Jurkat, Clone E6-1 (cell line): ENCODE measurements at places on chromosomes 3 and 15.

DNA sequence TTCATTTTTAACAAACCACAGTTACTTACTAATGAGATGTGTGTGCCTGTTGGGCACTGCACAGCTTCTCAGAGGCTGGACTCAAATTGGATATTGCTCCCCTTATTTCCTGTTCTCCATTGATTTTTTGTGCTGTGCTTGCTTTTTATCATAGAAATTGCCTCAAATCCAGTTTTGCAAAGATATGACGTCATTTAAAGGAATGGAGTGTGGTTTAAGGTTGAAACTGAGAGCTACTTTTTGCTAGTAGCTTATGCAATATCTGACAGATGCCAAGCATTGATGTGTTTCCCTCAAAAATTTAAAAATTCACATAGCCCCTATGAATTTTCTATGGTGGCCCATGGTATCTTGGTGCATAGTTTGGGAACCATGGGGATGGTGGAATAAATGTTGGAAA is 67.7 kb upstream of the ROPN1 start:
- DNase-seq = no peak

GRCh38 chr15:88803241-88803919 is at the start of gene ACAN:
ACAN (plus strand) TSS chr15:88803436; CDS start chr15:88836207, 32,771 bp downstream.
- DNase-seq = no peak

DNA sequence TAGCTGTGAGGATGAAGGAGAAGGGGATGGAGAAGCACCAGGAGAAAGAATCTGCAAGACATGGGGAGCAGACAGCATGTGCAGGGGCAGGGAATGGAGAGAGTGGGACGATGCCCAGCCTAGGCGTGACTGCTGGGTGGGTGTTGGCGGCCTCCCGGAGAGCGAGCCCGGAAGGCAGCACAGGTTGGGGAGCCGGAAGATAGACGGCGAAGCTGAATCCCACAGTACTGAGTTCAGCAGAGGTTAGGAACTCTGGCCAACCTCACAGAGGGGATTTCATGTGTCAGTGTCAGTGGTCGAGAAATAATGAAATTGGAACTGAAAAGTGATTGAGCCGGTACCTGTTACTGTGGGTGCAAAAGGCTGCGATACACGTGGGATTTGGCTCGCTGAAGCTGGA is 55.2 kb downstream of the PXYLP1 start:
- DNase-seq = no peak

- no peak for DNase-seq
These were observed 98.2 kb downstream of the PLCH1 start for GRCh38 chr3:155646669-155647068.

DNA sequence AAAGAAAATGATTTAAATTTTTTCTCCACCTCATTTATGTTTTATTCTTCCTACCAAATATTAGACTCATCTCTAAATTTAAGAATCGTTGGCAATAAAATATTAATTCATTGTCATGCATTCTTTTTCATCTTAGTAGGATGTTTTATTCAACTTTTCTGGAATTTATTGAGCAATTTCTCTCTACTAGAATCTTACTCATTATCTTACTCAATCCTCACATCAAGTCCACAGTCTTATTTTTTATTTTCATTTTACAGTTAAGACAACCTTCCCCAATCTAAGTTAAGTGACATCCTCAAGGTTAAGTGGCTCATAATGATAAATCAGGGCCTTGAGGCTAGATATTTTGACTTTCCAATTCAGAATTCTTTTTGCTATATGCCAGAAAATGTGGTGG is 15.9 kb upstream of the ALDH1A2 start:
- DNase-seq = no peak

- no peak for DNase-seq
These were observed 951.4 kb downstream of the PLOD2 start for GRCh38 chr3:145209561-145209960.

DNA sequence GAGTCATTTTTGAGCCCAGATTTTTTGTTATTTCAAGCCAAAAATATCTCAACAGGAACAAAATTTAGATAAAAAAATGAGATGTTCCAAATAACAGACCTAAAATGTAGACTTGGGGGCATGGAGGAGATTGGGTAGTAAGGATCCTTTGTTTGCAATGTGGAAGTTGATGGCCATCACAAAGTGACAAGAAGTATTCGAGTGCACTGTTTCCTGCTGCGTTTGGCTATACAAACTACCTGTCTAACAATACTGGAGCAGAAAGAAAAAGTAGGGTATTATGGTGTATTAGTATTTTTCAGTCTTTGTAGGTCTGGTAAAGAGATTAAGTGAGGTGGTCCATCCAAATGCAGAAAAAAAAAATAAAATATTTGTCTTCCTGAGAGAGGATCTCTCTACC is 284.2 kb downstream of the C3orf38 start:
- DNase-seq = no peak

DNA sequence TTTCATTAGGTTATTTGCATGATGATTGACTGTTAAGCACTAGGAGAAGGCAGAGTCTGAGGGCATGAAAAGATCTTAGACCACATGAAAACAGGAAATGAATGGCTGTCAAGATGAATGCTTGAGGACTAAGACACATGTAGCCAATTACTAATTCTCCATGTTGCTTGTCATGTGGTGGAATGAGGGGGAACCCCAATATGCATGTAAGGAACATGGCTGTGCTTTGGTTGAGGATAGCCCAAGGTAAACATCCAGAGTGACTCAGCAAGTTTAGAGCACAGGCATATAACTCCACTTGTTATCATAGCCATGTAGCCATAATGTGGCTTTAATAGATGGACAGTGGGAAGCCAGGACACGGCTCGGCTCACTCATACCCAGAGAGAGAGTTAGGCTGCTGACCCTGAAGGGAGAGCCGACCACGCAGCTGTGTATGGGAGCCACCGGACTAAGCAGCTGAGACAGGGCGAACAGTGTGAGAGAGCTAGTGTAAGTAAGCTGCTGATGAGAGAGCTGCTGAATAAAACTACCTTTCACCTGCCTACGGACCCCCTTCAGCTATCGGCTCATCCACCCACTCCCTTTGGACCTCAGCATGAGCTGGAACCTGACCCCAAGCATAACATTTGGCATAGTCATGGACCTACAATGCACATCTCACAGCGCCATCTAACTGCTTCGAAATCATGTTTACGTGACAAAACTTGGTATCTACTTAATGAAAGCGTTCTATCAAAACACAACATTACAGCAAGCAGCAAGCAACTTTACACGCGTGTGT is 37.6 kb downstream of the ANO10 start:
- peak; percentile 33 for DNase-seq

- DNase-seq = no peak
These were observed 12.0 kb downstream of the TTBK2 start for GRCh38 chr15:42908538-42908937.

GRCh38 chr15:33545866-33546265 is 235.1 kb downstream of the RYR3 start:
- DNase-seq = no peak

DNA sequence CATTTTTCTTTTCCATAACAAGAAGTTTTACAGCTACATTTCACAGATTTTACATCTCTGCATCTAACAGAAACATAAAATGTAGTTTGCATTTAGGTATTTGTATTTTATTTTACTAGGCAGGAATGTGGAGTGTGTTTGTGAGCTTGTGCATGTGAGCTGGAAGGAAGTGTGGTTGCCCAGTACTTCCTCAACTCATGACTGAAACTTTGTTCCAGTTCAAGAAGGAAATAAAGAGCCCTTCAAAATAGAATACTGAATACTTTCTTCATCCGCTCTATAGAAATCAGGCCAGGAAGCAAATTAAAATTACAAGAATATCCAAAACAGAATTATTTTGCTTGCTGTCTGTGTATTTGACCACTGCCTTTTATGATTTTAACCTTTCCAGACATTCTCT is 81.3 kb downstream of the CHL1 start:
- DNase-seq = no peak

DNA sequence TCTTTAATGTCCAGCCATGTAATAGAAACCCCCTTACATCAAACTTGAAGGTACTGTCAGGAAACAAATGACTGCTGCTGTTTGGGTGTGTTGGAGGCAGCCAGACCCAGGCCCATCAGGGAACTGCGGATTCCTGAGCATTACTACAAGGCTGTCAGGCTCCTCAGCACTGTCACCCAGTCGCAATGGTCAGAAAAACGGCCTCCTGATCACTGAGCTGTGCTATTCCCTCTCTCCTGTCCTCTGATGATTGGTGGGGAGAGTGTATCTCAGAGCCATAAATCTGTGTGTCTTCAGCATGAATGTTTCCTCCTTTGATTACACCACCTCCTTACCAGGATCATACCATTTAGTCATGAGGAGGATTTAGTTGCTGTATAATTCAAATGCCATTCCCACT is 135.2 kb upstream of the GADL1 start:
- no peak for DNase-seq

DNA sequence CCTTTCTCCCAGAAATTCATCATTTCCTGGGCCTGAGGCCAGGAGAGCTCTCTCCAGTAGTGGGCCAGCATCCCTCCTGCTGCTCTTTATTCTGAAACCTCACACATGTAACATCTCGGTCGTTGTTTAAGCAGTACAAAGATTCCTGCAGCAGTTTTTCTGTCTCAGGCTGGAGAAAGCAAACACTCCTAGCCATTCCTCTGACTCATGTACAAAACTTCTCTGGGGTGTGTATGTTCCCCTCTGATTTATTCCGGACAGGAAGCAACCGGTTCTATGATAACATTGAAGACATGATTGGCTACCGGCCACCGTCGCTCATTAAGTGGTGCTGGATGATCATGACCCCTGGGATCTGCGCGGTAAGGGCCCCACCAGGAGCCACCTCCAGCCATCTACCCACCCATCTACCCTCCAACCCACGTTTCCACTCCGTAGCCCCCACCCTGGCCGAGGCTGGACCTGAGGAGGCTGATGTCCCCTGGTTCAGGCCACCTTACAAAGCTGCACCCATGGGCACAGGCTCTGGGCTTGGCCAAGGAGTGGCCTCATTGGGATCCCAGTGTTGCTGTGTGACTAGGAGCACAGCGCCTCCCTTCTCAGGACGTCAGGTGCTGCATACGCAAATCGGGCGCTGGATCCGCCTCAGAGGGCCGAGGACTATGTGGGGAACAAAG is 58.6 kb upstream of the SLC6A1 start:
- DNase-seq = no peak

DNA sequence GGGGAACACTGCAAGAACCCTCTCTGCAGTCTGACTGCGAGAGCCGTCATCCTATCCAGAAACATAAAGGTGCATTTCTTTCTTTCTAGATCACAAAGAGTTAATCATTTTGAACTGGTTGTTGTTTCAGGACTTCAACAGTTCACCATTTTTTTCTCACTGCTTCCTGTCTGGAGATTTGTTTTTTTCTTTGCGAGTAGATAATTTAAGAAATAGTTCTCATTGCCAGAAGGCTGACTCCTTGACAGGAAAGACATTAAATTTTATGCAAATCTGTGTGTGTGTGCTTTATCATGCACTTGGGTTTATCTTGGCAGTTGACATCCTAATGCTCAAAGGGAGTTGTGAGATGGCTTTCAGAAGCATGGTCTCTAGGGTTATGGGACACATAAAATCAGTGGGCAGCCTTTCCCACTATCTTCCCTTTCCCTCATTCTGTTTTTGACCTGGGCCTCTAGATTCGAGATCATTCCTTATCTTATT is 123.5 kb upstream of the TBL1XR1 start:
- peak; percentile 32 for DNase-seq

GRCh38 chr15:50803479-50804180 is 38.1 kb upstream of the SPPL2A start:
- no peak for DNase-seq

DNA sequence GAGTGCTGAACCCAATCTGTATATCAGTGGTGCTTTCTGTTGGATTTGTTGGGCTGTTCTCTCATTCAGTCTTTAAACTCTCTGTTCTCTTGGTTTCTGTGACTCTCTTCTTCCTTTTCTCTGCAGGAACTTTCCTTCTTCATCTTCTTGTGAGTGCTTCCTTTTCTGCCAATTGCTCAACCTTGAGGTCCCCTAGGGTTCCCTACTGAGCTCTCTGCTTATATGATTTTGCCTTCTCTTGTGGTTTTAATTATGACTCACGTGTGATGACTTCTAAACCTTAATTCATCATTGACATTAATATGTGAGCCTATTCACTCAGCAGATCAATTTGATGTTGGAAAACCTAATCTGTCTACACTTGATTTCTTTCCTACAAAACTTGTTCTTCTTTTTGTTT is 39.4 kb downstream of the MOBP start:
- no peak for DNase-seq

DNA sequence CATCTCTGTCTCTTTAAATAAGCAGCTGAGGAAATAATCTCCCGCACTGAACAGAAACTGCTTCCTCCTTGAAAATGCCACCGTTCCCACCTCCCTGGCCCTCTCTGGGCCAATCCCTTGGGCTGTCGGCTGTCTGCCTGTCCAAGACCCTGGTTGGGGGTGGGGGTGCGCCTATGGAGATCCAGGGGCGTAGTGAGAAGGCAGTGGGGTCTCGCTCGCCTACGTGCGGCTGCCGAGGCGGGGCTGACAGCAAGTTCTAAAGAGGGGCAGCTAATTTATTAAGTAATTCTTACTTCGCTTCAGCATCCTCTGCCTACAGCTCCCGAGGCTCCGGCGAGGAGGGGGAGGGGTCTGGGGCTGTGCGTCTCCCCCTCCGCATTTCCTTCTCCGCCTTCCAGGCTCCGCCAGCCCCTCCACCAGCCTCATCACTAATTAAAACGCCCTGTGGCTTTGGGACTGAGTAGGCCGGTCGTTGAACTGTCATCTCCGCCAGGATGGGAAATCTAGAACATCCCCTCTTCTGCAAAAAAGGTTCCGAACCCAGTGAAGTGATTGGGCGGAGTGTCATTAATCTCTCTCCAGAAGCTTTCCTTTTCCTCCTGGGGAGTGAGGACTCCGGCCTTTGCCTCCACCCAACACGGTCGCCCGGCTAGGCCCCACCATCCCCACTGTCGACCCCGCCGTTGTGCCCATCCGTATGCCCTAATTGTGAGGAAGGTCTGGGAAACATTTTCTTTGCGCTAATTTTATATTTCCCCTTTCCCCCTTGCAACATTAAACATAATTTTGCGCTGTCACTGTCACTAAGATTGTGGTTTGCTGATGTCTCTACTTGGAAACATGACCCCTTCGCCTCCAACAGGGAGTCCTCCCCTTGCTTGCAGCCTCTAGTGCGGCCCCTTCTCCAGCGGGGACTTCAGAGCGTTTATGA is 16.9 kb downstream of the NR2F2 start:
- no peak for DNase-seq

- no peak for DNase-seq
These were observed 41.4 kb downstream of the CD200 start for GRCh38 chr3:112374333-112374734.

GRCh38 chr15:62407216-62407615 is 242.1 kb upstream of the C2CD4B start:
- DNase-seq = no peak

- no peak for DNase-seq
These were observed 352.0 kb upstream of the ADAMTS9 start for GRCh38 chr3:65039754-65040210.

GRCh38 chr3:177177749-177178221 is 19.5 kb downstream of the TBL1XR1 start:
- DNase-seq = no peak

DNA sequence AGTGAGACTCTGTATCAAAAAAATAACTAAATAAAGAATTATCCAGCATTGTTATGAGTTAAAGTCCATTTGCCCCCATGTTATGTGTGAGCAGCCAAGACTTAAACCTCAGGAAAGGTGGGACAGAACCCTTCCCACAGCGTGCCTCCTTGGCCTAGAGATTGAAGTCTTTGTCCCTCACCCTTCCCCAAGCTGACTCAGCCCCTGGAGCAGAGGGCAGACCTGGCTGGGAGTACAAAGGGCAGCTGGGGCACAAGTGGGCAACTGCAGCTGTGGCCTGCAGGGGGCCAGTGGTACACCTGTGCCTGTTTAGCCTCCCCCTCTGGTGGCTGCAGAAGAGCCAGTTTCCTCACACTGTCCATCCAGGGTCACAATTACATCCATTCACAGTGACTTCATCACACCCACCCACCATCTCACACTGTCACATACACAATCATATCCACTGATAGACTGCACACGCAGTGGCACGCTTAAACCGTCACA is 940 bp upstream of the ACY1 start:
- DNase-seq = no peak
